ENCODE measurements at places on chromosomes 11 and 22.

DNA sequence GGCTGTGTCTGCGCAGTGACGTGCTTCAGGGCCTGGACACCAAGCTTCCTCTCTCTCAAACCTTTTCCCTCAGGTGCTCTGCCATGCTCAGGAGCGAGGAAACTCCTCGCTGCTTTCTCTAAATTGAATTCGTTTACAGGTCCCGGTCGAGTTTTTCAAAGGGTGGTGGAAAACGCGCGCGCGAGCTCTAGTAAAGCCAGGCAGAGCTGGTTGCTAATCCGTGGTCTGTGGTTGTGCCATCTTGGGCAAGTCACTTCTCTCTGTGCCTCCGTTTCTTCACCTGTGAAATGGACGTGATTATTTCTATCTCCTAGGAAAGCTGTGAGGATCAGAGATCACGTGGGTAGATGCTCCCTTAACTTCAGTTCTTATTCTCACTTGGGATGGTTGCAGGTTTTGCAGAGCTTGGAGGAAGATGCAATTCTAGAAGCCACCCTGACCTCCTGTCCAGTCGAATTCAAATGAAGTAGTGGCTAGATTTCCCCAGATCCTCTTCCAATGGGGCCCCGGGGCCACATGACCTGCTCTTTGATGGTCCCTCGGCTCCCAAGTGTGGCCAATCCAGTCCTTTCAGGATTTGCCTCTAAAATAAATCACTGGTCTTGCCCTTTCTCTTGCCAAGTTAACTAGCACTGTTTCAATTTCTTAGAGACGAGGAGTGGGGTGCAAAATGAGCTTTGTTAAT is 10.5 kb upstream of the ALX4 start:
- no peak for DNase-seq

- no peak for DNase-seq
Measured at GRCh38 chr11:88414385-88414861, 76.9 kb upstream of the CTSC start.

GRCh38 chr11:105046898-105047579 is 1.9 kb upstream of the CARD16 start:
- DNase-seq = no peak

DNA sequence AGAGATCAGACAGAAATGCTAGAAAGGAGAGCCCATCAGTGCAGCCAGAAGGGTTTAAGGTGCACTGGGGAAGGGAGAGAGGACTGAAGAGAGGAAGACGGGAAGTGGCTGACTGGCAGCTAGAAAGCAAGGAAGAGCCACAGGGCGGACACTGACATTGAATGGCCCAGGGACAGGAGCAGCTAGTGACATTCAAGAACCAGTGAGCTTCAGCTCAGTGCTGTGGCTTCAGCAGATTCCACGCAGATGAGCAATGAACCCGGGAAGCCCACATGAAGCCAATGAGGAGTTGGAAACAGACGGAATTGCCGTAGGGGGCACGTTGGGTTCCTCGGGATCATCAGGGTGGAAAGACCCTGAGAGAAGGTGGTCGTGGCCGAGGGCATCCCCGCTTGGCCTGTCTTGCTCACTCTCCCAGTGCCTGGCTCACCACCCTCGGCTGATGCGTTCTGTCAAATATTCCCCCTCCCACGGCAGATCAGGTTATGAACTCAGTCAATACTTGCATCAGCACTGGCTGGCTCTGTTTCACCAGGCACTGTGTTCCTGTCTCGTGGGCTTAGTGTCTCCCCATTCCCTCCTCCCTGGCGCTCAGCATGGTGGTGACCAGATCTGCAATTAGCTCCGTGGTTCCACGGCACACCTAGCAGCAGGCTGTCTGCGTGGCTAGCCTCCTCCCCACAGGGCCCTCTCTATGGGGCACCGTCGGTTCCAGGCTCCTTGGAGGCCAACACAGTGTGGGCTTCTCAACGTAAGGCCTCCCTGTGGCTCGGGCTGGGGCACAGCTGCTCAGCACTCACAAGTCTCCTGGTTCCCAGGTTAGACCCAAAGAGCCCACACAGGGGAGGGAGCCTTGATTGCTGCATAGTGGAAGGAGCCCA is 145.5 kb downstream of the TRIM29 start:
- DNase-seq = no peak

DNA sequence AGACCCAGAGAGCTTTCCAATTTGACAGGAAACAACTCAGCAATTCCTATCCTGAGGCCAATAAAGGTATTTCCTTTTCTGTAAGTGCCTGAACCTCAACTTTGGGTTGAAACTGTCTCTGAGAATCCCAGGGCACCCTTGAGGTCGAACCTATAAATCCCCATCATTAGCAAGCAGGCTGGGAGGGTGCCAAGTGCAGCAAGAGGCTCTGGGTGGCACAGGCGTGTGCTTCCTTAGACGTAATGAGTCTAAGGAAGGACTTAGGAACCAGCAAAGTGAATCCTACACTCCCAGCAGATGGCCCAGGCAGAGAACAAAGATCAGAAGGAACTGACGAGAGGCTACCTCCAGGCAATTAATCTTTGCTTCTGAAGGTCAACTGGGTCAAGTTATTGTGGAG is 234.3 kb upstream of the NARS2 start:
- DNase-seq = no peak
